CD4-positive, alpha-beta T cell treated with Interleukin-6 at 100 ng/mL for 8 hours (primary cell): ENCODE measurements at places on chromosomes 7 and 10.

DNA sequence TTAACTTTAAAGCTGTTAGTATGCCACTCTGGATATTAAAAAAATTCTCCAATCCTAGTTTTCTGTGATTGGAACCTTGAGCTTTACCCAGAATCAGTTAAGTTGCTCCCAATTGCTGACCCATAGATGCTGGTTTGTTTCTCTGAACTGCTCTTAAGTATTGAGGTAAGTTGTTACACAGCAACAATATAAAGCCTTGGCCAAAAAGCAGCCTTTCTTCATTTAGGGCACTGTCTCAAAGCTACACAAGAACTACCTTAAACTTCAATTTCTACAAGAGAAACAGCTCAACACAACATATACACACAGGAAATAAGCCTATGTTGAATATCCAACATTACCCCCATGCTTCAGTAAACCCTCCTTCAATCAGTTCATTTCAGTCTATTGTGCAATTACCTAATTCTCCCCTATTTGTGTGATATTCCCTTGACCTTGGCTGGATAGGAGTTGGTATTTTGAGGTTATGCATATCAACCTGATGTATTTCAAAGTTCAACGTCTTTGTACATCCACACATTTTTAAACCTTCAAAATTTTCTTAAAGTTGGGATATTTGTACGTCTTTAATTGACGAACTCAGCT, 11.5 kb downstream of the HNRNPA2B1 start:
- DNase-seq: no peak

DNA sequence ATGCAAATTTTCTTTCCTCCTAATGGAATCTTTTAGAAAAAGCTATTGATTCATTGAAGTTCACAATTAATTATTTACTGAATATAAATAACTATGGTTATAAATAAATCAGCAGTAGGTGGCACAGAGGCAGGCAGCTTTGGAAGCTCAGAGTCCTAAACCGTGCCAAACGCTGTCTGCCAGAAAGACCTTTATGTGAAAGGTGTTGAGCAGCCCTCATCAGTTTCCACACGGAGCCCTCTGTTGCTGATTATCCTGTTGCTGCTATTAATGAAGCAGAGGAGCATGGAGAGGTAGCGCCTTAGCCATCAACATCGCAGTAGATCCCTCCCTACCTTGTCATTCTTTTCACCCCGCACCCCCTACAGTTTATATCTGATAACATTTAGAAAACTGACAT, 51.0 kb downstream of the RTKN2 start:
- DNase-seq: no peak

DNA sequence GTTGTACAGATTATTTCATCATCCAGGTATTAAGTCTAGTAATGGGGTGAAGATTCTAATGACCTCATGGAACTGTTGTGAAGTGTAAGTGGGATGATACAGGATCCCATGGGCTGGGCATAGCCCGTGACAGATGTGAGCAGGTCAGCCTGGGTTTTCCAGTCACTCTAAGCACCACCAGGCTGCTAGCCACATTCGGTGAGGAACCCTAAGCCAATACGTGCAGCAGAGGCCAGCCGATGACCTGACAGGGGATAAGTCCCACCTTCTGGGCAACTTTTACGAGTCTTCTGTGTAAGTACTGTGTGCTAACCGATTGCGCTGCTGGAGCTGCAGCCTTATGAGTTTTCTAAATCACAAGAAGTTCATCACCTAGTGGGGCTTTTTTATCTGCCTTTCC, 7.3 kb downstream of the ZNF503 start:
- no peak for DNase-seq

DNA sequence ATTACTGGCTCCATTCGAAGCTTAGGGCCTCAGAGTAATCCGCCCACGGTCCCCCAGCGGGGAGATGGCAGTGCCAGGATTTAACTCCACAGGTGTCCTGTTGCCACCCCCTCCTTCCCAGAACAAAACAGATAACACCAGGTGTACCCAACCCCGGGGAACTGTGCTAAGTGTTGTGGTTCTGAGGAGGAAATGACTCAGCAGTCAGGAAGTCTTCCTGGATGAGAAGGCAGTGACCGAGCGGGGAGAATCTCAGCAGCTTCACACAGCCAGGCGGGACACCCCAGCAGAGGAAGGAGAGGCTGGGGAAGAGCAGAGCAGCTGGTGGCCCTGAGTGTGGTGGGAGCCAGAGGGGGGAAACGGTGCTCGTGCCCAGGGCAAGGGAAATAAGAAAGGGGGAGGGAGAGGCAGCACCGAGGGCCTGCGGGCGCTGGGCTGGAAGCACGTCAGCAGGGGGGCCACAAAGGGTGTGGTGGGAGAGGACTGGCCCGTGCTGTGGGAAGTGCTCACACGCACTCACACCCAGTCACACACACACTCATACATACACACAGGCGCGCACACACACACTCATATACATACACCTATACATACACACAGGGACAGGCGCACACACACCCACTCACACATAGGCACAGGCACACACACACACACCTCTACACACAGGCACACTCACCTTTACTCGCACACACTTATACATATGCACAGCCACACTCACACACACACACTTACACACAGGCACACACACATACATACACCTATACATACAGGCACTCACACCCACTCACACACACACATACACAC, 59.8 kb upstream of the CHST15 start:
- peak; percentile 66 for DNase-seq

- DNase-seq: no peak
Measured at GRCh38 chr10:79336276-79336675, 11.0 kb upstream of the PPIF start.
